Keratinocyte (primary cell): ENCODE measurements at places on chromosomes 7 and 10.

DNA sequence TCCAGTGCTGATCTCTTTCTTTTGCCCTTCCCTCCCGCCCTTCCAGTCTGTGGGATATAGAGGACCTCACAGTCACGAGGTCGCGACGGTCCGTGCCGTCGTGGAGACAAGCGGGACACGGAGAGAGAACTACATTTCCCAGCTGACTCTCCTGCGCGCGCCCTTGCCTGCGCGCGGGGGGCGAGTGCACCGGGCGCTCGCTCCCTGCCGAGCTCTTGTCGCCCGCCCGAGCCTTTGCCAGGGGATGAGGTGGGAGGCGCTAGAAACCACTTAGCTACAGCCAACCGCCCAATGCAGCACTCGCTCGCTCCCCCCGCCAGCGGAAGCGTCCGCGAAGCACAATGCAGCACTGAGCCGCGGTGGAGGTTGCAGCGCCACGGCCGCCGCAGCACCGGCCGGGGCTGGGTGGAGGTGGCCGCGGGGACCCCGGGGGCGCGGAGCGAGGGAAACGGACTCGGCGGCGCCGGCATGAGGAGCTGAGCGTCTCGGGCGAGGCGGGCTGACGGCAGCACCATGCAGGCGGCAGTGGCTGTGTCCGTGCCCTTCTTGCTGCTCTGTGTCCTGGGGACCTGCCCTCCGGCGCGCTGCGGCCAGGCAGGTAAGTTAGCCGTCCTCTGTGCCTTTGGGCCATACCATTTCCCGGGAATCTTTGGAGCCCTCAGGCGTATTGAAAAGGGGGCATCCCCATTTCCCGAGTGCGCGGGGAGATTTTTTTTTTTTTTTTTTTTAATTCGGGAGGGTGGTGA lies at the start of gene ADAM22:
ADAM22 (plus strand) TSS at position 299 of the 746 bp plus-strand sequence; CDS start at position 514, 215 bp downstream.
- peak within 1 kb of the TSS; percentile 64 for H3K4me3 ChIP-seq
- no peaks in the 10 kb centered on the region for H3K4me1 ChIP-seq
- no peak within 1 kb of the TSS for H3K27ac ChIP-seq
- no peaks in the 10 kb centered on the region for H3K36me3 ChIP-seq
- no peak for DNase-seq

DNA sequence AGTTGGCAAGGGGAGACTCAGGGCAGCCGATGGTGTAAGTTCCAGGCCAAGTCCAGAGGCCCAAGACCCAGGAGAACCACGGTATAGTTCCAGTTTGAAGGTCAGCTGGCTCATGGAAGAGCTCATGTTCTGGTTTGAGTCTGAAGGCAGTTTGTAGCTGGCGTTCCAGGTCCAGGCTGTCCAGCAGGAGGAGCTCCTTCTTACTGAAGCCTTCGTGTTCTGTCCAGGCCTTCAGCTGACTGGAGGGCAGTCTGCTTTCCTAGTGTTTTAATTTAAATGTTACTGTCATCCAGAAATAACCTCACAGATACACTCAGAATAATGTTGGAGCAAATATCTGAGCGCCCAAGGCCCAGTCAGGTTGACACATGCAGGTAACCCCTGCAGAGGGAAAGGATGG lies 4.2 kb downstream of the SUN1 start:
- peaks cover 54% of the 10 kb centered on the region for H3K4me1 ChIP-seq
- peaks cover 12% of the 10 kb centered on the region for H3K36me3 ChIP-seq
- H3K27me3 ChIP-seq: no peaks in the 10 kb centered on the region
- no peak overlapping the region for H3K4me3 ChIP-seq

DNA sequence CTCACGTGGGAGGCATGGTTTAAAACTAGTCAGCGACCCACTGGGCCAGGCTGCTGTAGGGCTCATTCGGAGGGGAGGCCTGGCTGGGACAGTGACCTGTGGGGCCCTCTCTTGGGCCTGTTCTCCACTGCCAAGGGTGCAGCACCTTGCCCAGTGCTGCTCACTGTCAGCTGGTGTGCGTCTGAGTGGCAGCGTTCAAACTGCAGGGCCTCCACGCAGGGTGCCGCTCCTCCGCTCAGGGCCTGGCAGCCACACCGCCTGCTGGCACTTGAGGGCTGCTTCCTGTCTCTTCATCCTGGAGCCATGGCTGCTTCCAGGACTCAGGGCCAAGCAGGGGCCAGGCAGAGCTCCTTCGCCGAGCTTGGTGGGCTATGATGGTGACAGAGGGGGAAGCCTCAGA lies 18.3 kb downstream of the ADAMTS14 start:
- H3K27me3 ChIP-seq: peaks cover 25% of the 10 kb centered on the region
- peaks cover 5% of the 10 kb centered on the region for H3K4me1 ChIP-seq
- no peaks in the 10 kb centered on the region for H3K36me3 ChIP-seq
- no peak for DNase-seq
- no peak overlapping the region for H3K4me3 ChIP-seq
- no peak overlapping the region for H3K27ac ChIP-seq

DNA sequence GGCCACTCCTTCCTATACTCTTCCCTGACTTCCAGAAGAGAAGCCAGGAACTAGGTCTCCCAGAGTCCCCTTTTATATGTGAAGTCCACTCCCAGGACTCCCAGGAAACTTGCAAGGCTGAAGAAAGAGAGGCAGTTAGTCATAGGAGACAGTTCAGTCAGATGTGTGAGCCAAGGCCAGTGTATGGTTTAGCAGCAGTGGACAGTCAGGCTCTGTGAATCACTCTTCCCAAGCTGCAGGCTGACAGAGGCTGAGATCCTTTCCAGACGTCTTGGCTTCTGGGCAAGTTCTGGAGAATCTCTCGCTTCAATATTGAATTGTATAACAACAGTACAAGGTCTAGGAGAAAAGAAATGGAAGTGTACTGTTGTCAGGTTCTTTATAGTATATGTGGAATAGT lies 26.9 kb downstream of the BLVRA start:
- DNase-seq: no peak
- no peak overlapping the region for H3K4me3 ChIP-seq
- H3K4me1 ChIP-seq: peaks cover 11% of the 10 kb centered on the region
- no peak overlapping the region for H3K27ac ChIP-seq

- peak overlapping the region; percentile 97 for H3K27ac ChIP-seq
- no peaks in the 10 kb centered on the region for H3K27me3 ChIP-seq
- peaks cover 14% of the 10 kb centered on the region for H3K4me1 ChIP-seq
- H3K36me3 ChIP-seq: peaks cover 8% of the 10 kb centered on the region
- no peak for DNase-seq
Observed at GRCh38 chr7:149126662-149127266, 640 bp upstream of the ZNF425 start.

GRCh38 chr10:43256531-43257346 lies 10.1 kb downstream of the RASGEF1A start:
- no peak for DNase-seq
- H3K27me3 ChIP-seq: peaks cover 5% of the 10 kb centered on the region
- H3K4me1 ChIP-seq: no peaks in the 10 kb centered on the region

GRCh38 chr7:28488061-28488791 lies 75.9 kb downstream of the CREB5 start:
- no peak overlapping the region for H3K4me3 ChIP-seq
- DNase-seq: no peak
- H3K27ac ChIP-seq: no peak overlapping the region
- H3K4me1 ChIP-seq: peaks cover 14% of the 10 kb centered on the region
- H3K27me3 ChIP-seq: no peaks in the 10 kb centered on the region

- H3K27me3 ChIP-seq: peaks cover 8% of the 10 kb centered on the region
- H3K27ac ChIP-seq: no peak overlapping the region
- DNase-seq: no peak
Observed at GRCh38 chr10:98351831-98352402, 63.1 kb downstream of the PYROXD2 start.

DNA sequence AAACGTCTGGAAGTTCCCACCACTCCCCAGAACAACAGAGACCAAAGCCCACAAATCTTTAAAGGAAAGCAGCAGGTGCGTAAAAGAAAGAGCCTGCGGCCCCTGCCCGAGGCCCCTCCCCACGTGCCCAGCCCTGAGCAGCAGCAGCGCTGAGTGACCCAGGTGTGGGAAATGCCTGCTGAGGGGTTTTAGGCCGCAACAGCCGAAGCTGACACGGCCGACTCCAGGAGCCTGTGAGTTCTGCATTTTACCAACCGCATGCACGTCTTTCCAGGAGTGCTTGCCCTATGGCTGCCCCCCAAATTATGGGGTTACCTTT lies 1.6 kb upstream of the KNDC1 start:
- no peak overlapping the region for H3K27ac ChIP-seq
- H3K36me3 ChIP-seq: no peaks in the 10 kb centered on the region
- H3K4me3 ChIP-seq: no peak overlapping the region
- H3K4me1 ChIP-seq: no peaks in the 10 kb centered on the region
- H3K27me3 ChIP-seq: peaks cover 40% of the 10 kb centered on the region

- DNase-seq: no peak
- peak overlapping the region; percentile 20 for H3K27ac ChIP-seq
- no peaks in the 10 kb centered on the region for H3K36me3 ChIP-seq
- H3K27me3 ChIP-seq: peaks cover 4% of the 10 kb centered on the region
Observed at GRCh38 chr7:33903791-33904680, 1.3 kb upstream of the BMPER start.

- peak overlapping the region; percentile 76 for H3K27ac ChIP-seq
- H3K36me3 ChIP-seq: no peaks in the 10 kb centered on the region
- H3K4me3 ChIP-seq: no peak overlapping the region
- no peaks in the 10 kb centered on the region for H3K27me3 ChIP-seq
- peak; percentile 95 for DNase-seq
Observed at GRCh38 chr10:22246680-22247391, 29.0 kb upstream of the EBLN1 start.

GRCh38 chr10:47364911-47365310 lies 16.7 kb downstream of the RBP3 start:
- DNase-seq: no peak
- H3K36me3 ChIP-seq: no peaks in the 10 kb centered on the region

GRCh38 chr10:85615556-85615955 lies 751.0 kb downstream of the GRID1 start:
- DNase-seq: no peak
- no peaks in the 10 kb centered on the region for H3K36me3 ChIP-seq
- H3K4me3 ChIP-seq: no peak overlapping the region
- H3K27me3 ChIP-seq: no peaks in the 10 kb centered on the region

DNA sequence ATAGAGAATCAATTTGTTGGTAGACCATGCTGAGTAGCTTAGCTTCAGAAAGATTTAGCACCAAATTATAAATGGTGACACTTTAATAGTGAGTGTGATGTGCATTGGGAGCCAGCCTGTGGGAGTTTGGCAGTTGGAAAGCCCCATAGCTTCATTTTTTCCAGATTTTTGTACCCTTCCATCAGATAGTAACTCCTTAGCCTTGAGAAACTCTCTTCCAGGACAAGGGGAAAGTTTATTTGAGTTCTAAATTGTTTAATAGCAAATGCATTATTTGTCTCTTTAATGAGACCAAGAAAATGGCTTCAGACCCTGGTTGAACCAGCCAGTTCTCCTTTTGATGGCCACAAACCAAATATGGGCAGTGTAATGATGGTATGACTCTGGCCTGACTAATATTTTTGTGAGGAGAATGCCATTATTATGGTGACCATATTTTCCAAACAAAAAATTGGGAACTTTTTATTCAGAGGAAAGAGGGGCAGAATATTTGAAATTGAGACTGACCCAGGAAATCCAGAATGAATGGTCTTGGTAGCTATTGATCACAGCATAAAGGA lies 49.8 kb downstream of the PLCE1 start:
- H3K27me3 ChIP-seq: no peaks in the 10 kb centered on the region
- no peaks in the 10 kb centered on the region for H3K4me1 ChIP-seq
- no peaks in the 10 kb centered on the region for H3K36me3 ChIP-seq
- no peak for DNase-seq

- peaks cover 26% of the 10 kb centered on the region for H3K36me3 ChIP-seq
- DNase-seq: no peak
- H3K4me1 ChIP-seq: no peaks in the 10 kb centered on the region
- no peak overlapping the region for H3K4me3 ChIP-seq
- H3K27me3 ChIP-seq: no peaks in the 10 kb centered on the region
- H3K27ac ChIP-seq: no peak overlapping the region
Observed at GRCh38 chr7:98913612-98914011, 35.3 kb downstream of the TRRAP start.

- H3K4me1 ChIP-seq: no peaks in the 10 kb centered on the region
- no peak for DNase-seq
- no peak overlapping the region for H3K4me3 ChIP-seq
- no peaks in the 10 kb centered on the region for H3K36me3 ChIP-seq
- H3K27ac ChIP-seq: no peak overlapping the region
- no peaks in the 10 kb centered on the region for H3K27me3 ChIP-seq
Observed at GRCh38 chr10:131676046-131676799, 224.6 kb upstream of the PPP2R2D start.

DNA sequence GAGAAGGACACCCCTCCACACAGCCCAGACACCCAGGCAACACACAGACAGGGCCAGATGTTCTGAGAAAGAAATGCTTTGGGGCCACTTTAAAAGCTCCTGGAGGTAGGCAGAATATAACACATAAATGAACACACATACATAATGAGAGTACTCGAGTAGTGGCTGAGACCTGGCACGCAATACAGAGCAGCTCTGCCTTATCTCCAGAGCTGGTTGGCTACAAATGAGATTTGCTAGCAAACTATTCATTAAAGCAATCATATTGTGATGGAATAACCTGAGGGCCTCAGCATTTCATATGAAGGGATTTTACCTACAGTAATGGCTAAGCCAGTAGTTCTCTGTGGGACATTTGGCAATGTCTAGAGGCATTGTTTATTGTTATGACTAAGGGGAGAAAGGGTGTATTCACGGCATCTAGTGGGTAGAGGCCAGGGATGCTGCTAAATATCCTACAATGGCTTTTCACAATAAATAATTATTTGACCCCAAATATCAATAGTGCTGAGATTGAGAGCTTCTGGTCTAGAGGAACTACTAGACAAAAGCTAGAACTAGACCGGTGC lies 5.5 kb upstream of the IMPDH1 start:
- H3K36me3 ChIP-seq: no peaks in the 10 kb centered on the region
- H3K27me3 ChIP-seq: no peaks in the 10 kb centered on the region
- DNase-seq: no peak
- no peak overlapping the region for H3K27ac ChIP-seq
- H3K4me3 ChIP-seq: no peak overlapping the region
- H3K4me1 ChIP-seq: peaks cover 4% of the 10 kb centered on the region

GRCh38 chr7:102152672-102153598 lies 133.7 kb upstream of the SH2B2 start:
- H3K4me3 ChIP-seq: peak overlapping the region; percentile 49
- peak overlapping the region; percentile 98 for H3K27ac ChIP-seq
- H3K4me1 ChIP-seq: peaks cover 29% of the 10 kb centered on the region

- no peak overlapping the region for H3K27ac ChIP-seq
- H3K36me3 ChIP-seq: no peaks in the 10 kb centered on the region
- no peaks in the 10 kb centered on the region for H3K4me1 ChIP-seq
- no peak for DNase-seq
- H3K4me3 ChIP-seq: no peak overlapping the region
- no peaks in the 10 kb centered on the region for H3K27me3 ChIP-seq
Observed at GRCh38 chr7:133650069-133650468, 397.2 kb downstream of the EXOC4 start.

DNA sequence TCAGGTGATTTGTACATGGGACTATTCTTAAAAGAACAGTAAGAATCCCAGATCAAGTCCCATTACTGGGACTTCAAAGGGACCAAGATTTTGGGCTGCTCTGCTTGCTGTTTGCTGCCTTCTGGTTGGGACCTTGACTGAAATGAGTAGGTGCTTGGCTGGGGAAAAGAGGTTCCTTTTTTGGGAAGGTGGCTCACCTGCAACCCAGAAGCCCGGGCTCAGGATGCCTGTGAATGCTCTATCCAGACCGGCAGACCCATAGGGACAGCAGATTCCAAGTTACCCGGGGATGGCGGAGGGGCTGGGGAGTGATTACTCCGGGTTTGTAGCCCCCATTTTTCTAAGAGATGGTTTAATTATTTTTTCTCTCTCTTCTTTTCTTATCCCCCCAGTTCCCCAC lies 104.0 kb downstream of the CPXM2 start:
- no peak overlapping the region for H3K27ac ChIP-seq
- H3K36me3 ChIP-seq: no peaks in the 10 kb centered on the region
- H3K4me1 ChIP-seq: no peaks in the 10 kb centered on the region
- H3K27me3 ChIP-seq: peaks cover 9% of the 10 kb centered on the region
- DNase-seq: no peak
- no peak overlapping the region for H3K4me3 ChIP-seq
